Activated CD4-positive, alpha-beta T cell treated with anti-CD3 and anti-CD28 coated beads, Interleukin-2, amount 50 U/mL, for 48 hours (primary cell): ENCODE measurements at places on chromosomes 4 and X.

DNA sequence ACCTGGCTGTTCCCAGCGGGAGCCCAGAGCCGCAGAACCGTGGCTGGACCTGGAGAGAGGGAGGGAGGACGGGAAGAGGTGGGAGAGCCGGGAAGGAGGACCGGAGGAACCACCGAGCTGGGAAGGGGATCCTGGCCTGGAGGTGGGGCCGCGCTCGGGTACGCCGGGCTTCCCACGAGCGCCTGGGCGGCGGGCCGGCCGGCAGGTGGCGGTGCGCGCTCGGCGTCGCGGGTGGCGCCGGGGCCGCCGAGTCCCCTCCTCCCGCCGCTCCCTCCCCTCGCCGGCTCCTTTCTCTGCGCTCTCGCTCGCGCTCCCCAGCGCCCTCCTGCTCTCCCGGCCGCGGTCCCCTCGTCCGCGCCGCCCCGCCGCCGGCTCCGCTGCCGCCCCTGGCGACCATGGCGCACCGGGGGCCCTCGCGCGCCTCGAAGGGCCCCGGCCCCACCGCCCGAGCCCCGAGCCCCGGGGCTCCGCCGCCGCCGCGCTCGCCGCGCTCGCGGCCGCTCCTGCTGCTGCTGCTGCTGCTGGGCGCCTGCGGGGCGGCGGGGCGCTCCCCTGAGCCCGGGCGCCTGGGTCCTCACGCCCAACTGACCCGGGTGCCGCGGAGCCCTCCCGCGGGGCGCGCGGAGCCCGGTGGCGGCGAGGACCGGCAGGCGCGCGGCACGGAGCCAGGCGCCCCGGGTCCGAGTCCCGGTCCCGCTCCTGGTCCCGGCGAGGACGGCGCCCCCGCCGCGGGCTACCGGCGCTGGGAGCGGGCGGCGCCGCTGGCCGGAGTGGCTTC, at the start of gene SORCS2:
SORCS2 (plus strand) TSS at position 287 of the 778 bp plus-strand sequence.
- DNase-seq, result peak; percentile 51

DNA sequence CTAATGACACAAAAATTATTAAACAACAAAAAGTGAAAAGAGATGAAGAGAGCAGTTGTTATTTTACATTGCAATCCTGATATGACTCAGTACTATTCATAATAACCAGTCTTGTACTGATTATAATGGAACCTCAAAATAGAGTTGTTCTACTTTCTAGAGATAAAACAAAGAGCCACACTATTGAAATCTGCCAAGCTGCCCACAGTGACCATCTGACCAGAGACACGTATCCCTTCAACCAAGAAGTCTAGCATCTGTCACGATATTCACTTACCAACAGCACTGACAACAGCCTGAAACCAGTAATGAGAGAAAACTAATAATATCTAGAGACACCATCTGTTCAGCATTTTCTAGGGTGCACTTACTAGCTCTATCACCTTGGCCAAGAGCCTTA, 466.7 kb downstream of the NKX6-1 start:
- no peak for DNase-seq

DNA sequence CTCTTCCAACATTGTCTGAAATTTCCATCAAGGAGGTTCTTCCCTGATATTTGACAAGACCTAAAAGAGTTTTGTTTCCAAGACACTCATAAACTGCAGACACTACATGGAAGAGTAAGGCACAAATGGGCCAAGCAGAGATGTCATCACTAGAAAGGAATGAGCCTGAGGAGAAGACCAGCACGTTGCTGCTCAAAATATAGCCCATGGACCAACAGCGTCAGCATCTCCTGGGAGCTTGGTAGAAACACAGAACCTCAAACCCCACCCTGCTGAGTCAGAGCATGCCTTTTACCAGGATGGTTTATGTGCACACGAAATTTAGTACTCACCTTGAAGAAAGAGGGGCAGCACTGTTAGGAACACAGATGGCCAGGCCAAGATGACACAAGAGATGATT, 128.7 kb upstream of the MID1 start:
- DNase-seq, result no peak

DNA sequence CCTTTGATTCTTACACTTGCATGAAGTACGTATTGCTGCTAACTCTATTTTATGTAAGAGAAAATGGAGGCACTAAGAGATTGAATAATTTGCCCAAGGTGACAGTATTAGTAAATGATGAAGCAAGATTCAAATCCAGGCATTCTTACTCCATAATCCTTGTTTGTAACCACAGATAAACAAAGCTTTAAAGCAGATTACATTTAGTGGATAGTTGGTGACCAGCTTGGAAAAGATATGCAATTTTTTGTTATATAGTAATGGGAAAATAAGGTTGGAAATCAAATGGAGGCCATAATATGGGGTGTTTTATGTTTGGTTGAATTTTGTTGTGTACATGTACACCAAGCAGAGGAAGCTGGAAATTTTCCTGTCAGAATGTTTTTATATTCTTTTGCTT, 30.8 kb downstream of the MND1 start:
- no peak for DNase-seq
